IPS DF 6.9 (cell line): ENCODE measurements at places on chromosomes 6 and 20.

DNA sequence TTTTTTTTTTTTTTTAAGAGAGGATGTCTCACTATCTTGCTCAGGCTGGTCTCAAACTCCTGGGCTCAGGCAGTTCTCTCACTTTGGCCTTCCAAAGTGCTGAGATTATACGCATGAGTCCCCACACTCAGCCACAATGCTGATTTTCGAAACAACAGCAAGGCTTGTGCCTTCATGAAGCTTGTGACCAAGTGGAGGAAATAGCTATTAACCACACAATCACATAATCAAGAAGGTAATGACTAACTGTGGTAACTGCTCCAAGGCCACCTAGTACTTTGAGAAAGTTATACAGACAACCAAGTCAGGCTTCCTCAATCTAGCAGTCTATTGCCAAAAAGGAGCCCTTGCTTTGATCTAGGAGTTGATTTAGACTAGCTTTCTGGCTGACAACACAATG is 46.3 kb downstream of the SOD2 start:
- DNase-seq = no peak

DNA sequence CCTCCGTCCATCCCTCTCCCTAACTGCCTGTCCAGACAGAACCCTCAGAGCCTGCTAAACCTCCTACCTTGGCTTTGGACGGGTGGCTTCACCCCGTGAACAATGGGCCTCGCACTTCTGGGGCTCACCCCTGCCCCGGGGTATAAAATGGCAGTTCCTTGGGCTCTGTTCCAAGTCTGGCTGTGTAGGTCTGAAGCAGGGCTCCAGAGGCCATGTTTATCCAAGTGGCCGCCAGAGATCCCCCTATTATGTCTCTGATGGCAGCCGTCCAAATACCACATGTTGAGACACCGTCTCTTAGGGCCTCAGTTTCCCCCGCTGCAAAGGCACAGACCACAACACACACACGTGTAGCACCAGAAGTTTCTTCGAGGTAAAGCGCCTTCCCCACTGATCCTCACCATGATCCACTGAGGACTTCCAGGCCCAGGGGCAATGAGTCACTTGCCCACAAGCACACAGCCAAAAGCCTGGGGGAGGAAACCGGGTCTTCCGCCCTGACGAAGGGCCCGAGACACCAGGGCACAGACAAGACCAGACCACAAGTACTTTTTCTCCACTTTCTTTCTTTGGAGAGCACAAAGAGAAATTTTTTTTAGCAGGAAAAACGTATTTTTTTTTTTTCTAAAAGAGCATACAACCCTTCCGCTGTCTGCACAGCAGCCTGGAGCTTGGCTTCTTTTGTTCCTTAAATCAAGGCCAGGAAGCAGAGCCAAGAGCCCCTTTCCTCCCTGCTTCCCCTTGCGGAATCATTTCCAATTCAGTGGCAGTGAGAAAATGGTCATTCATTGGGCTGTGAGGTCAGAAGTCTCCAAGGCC is 11.8 kb downstream of the CPNE5 start:
- no peak for DNase-seq

GRCh38 chr6:123747515-123747914 is 56.1 kb upstream of the NKAIN2 start:
- DNase-seq = no peak

GRCh38 chr6:53465732-53466131 is 79.2 kb downstream of the GCLC start:
- no peak for DNase-seq

- DNase-seq = no peak
Measured at GRCh38 chr20:21156266-21156665, 30.4 kb downstream of the KIZ start.
